IPS DF 6.9 (cell line): ENCODE measurements at places on chromosomes 5 and 9.

GRCh38 chr9:112852741-112853504, 37.8 kb downstream of the SLC46A2 start:
- peaks cover 4% of the 10 kb centered on the region for H3K4me1 ChIP-seq
- no peaks in the 10 kb centered on the region for H3K27me3 ChIP-seq
- H3K27ac ChIP-seq, result no peak overlapping the region
- no peaks in the 10 kb centered on the region for H3K36me3 ChIP-seq

GRCh38 chr5:132661231-132662003, 3.4 kb downstream of the IL13 start:
- peaks cover 5% of the 10 kb centered on the region; the same call in 1 of the 2 replicates for H3K27me3 ChIP-seq
- no peak overlapping the region for H3K4me3 ChIP-seq
- H3K36me3 ChIP-seq, result no peaks in the 10 kb centered on the region
- H3K27ac ChIP-seq, result no peak overlapping the region
- H3K4me1 ChIP-seq, result no peaks in the 10 kb centered on the region

- no peaks in the 10 kb centered on the region for H3K27me3 ChIP-seq
- H3K27ac ChIP-seq, result no peak overlapping the region
- no peak overlapping the region for H3K4me3 ChIP-seq
- H3K4me1 ChIP-seq, result no peaks in the 10 kb centered on the region; the same call in 1 of the 2 replicates
These were observed 282.9 kb downstream of the ARHGAP26 start for GRCh38 chr5:143052967-143053682.

DNA sequence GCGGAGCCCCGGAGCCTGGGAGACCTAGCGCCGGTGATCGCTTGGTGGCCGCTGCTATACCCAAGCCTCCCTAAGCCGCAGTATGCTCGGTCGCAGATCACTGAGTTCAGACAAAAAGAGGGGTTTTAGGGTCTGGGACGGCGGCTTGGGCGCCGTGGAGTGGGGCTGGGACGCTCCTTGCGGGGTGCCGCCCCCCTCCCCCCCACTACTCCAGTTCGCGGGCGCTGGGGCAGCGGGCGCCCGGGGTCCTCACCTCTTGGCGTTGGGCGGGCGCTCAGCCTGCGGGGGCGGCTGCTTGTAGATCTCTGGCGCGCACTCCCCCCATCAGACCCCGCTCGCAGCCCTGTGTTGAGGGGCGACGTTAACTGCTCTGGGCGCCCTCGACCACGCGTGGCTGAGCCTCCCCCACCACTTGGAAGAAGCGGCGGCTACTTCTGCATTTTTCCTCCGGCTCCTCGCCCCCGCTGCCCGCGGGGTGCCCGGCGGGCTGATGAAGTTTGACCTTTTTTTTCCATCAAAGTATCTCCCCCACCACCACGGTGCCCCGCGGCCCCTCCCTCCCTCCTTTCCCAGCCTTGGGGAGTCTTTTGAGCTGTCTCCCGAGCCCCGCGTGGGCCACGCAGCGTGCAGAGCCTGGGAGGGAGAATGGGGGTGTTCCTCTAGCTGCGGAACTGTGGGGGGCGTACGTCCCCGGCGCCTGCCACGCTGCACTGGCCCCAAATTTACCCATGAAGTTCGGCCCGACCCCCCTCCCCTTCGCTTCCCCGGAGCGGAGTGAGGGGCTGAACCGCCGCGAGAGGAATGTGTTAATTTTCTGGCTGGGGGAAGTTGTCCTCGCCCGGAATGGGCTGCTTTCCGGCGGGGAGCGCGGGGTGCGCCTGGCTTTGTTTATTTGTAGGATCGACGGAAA, 1.2 kb downstream of the CXXC5 start:
- H3K4me3 ChIP-seq, result peak overlapping the region; percentile 65
- H3K27me3 ChIP-seq, result peaks cover 5% of the 10 kb centered on the region
- peaks cover 26% of the 10 kb centered on the region for H3K4me1 ChIP-seq
- no peak overlapping the region for H3K27ac ChIP-seq
- DNase-seq, result no peak
- H3K36me3 ChIP-seq, result no peaks in the 10 kb centered on the region

GRCh38 chr5:124707520-124707919, 38.9 kb downstream of the ZNF608 start:
- H3K36me3 ChIP-seq, result no peaks in the 10 kb centered on the region
- no peaks in the 10 kb centered on the region for H3K27me3 ChIP-seq
- peaks cover 9% of the 10 kb centered on the region for H3K4me1 ChIP-seq
- DNase-seq, result no peak

- H3K27me3 ChIP-seq, result no peaks in the 10 kb centered on the region
- H3K36me3 ChIP-seq, result no peaks in the 10 kb centered on the region
- no peaks in the 10 kb centered on the region for H3K4me1 ChIP-seq
- H3K27ac ChIP-seq, result no peak overlapping the region
- DNase-seq, result no peak
- H3K4me3 ChIP-seq, result no peak overlapping the region
These were observed 116.3 kb downstream of the CNTLN start for GRCh38 chr9:17251100-17251499.

- H3K36me3 ChIP-seq, result no peaks in the 10 kb centered on the region
- H3K4me1 ChIP-seq, result peaks cover 1% of the 10 kb centered on the region; the same call in 1 of the 2 replicates
- no peaks in the 10 kb centered on the region for H3K27me3 ChIP-seq
These were observed 572 bp downstream of the ZDHHC21 start for GRCh38 chr9:14692470-14693250.

DNA sequence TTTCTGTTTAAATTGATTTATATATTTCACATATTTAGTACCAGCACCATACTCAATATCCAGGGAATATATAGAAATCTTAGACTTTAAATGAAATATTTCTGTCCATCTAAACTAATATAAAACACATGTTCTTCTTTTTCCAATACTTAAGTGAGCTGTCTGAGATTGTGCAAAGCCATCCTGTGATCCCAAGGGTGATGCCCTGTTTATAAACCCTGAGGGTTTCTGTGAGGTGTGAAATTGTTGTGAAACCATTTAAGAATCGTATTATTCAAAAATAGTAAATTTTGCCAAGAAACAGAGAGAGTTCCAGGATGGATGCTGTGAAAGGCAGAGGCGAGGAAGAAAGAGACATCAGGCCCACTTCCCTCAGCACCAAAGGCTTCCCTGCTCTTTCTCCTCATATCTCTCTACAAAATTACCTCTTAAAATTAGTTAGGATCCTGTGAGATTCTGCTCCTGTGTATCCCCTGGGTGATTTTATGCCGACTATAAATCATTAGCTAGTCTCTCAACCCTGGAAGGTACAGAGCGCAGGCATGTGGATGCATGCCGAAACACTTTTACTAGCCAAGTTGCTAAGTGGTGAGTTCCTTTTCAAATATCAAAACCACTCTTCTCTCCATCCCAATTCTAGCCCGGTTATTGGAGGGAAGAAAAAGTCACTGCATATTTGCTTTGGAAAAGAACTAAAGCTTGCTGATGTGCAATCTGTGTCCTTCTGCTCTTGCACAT, 183.0 kb downstream of the GLIS3 start:
- H3K4me1 ChIP-seq, result no peaks in the 10 kb centered on the region
- no peaks in the 10 kb centered on the region for H3K36me3 ChIP-seq
- DNase-seq, result no peak
- no peak overlapping the region for H3K27ac ChIP-seq
- H3K4me3 ChIP-seq, result no peak overlapping the region

GRCh38 chr5:116806836-116807235, 232.2 kb upstream of the SEMA6A start:
- H3K27me3 ChIP-seq, result no peaks in the 10 kb centered on the region
- peaks cover 1% of the 10 kb centered on the region; the same call in 1 of the 2 replicates for H3K4me1 ChIP-seq
- no peak overlapping the region for H3K27ac ChIP-seq
- DNase-seq, result no peak
- H3K4me3 ChIP-seq, result no peak overlapping the region
- no peaks in the 10 kb centered on the region for H3K36me3 ChIP-seq

DNA sequence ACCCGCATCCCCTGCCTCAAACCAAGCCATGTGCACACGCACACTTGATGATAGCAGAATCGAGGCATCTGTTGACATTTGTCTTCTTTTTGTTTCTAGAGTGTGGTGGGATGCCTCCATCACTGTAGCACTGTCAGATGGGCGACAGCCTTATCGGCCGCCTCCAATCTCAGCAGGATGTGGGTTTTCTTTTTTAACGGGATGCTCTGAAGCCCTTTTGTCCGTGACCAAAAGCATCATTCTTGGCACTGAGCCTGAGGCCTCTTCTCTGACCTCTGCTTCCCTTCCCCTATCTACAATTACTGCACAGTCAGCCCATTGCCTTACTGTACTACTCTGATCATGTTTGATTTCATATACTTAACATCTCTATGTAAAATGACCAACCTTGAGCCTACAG, 78.3 kb downstream of the LMNB1 start:
- H3K4me1 ChIP-seq, result peaks cover 10% of the 10 kb centered on the region; the same call in 1 of the 2 replicates
- DNase-seq, result no peak
- no peaks in the 10 kb centered on the region; the same call in 1 of the 2 replicates for H3K36me3 ChIP-seq
- H3K4me3 ChIP-seq, result no peak overlapping the region
- H3K27ac ChIP-seq, result no peak overlapping the region

DNA sequence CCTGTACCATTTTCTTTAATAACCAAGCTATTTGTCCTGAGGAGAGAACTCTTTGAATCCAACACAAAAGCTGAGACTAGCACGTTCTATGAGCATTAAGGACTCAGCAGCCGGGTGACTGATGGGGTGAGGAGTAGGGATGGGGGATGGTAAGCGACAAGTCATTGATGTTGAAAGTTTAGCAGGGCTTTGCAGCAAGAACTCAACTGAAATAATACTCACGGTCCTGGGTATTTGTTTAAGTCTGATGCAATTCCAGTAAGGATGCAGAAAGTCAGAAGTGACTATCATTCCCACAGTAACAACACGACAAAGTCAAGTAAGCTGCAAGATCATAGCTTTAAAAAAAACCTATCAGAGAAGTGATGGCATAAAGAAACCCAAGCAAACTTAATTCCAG, 131.1 kb downstream of the ACTL7B start:
- no peaks in the 10 kb centered on the region for H3K27me3 ChIP-seq
- no peak overlapping the region for H3K4me3 ChIP-seq
- no peak for DNase-seq
- H3K4me1 ChIP-seq, result no peaks in the 10 kb centered on the region
- H3K27ac ChIP-seq, result no peak overlapping the region

- H3K4me1 ChIP-seq, result no peaks in the 10 kb centered on the region
- no peaks in the 10 kb centered on the region for H3K36me3 ChIP-seq
- H3K27me3 ChIP-seq, result no peaks in the 10 kb centered on the region
- H3K27ac ChIP-seq, result no peak overlapping the region
- no peak for DNase-seq
These were observed 1284.5 kb downstream of the EFNA5 start for GRCh38 chr5:106386287-106386686.

DNA sequence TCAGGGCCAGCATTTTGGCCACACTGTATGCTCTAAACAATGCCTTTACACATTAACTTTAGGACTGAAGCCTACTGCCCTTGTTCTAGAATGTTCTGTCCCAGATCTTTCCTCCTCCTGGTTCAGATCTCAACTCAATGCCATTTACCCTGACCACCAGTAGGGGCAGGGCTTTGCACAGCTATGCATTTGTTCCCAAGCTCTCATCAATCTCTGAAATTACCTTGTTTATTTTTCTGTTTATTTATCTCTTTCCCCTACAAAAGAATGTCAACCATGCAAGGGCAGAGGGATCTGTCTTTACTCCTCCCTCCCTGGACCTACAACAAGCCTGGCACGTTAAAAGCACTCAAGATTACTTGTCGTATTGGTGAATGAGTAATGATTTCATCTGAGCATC, 612.9 kb downstream of the BNC2 start:
- no peak overlapping the region for H3K27ac ChIP-seq
- no peak overlapping the region for H3K4me3 ChIP-seq
- no peaks in the 10 kb centered on the region for H3K36me3 ChIP-seq
- no peak for DNase-seq
- no peaks in the 10 kb centered on the region for H3K27me3 ChIP-seq

DNA sequence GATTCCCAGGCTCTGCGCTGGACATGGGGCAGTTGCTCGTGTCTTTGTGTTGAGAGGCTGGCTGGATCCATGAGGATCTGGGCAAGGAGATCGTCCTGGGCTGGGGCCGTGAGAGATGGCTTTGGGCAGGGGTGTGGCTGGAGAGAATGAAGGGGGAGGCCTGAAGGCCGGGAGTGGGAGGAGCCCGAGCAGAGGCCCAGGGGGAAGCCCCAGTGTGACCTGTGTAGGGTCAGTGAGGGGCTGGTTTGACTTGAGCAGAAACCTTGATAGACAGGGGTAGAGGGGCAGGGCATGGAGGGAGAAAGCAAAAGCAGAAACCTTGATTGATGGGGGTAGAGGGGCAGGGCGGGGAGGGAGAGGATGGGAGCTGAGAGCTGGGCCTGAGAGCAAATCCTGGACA, 54.4 kb upstream of the ASS1 start:
- no peak overlapping the region for H3K4me3 ChIP-seq
- DNase-seq, result no peak
- no peak overlapping the region for H3K27ac ChIP-seq

- no peak overlapping the region for H3K27ac ChIP-seq
- no peak overlapping the region for H3K4me3 ChIP-seq
- DNase-seq, result no peak
These were observed 84.3 kb upstream of the SMC2 start for GRCh38 chr9:104009826-104010225.

GRCh38 chr5:43020399-43020746, 19.7 kb downstream of the ANXA2R start:
- H3K27me3 ChIP-seq, result peaks cover 68% of the 10 kb centered on the region
- H3K27ac ChIP-seq, result no peak overlapping the region
- no peak for DNase-seq
- peaks cover 10% of the 10 kb centered on the region for H3K4me1 ChIP-seq
- H3K36me3 ChIP-seq, result no peaks in the 10 kb centered on the region

DNA sequence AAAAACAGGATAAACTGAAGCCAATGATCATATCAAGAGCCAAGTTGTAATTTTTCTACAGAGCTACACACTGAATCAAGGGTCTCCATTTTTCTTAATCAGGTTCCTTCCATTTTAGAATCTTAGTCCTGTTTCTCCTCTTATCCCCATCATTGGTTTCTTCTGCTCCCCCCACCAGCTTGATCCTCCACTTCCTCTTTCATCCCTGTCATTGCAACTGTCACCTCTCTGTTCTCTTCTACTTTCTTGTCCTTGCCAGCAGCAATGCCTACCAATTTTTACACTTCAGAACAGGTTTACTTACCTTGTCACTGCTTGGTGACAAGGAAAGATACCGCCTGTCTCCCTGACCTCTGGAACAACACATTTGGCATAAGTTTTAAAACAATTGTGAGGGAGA, 97.3 kb downstream of the CFAP90 start:
- H3K27ac ChIP-seq, result no peak overlapping the region
- no peak for DNase-seq
- no peak overlapping the region for H3K4me3 ChIP-seq
- H3K36me3 ChIP-seq, result peaks cover 6% of the 10 kb centered on the region

DNA sequence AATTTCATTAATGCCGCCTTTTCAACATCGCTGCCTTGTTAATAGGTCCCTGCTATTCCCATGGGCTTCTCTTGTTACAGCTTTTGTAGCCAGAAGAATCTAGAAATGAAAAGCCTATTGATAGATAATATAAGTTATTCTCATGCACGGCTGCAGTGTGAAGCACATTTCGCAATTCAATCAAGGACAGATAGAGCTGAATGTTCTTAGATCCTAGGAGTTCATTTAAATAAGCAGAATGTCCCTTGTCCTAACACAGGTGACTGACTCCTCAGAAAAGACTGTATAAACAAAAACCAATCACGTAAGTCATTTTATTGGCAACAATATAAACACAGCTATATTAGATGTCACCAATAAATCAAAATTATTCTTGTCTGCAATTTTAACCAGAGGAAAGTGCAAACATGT, 9.4 kb downstream of the GLIS3 start:
- H3K27ac ChIP-seq, result no peak overlapping the region
- no peak for DNase-seq
- no peak overlapping the region for H3K4me3 ChIP-seq
